ENCODE measurements at places on chromosomes 12 and 14. TPM values are rescaled to one million over a fixed set of nuclear protein-coding genes. Genes with fewer than 3 reads are reported as not detected.

DNA sequence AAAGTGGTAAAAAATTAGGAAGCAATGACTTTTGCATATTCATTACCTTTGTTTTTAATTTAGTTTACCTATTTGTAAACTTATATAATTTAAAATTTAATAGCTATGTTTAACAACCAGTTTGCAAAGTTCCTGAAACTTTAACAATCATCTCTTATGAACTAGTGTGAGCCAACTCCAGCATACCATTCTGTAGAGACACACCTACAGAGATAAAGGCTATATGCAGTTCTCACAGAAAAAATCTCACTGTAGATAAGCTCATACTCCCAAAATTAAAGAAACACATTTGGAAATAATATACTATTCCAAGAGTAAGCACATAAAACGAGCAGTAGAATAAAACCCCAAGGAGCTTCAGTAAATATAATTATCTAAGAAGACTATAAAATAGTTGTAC is 77.5 kb downstream of the CDK17 start:
- DNase-seq, result no peak

AKAP3 gene
- total RNA-seq, result 0.53 TPM

LRP6 gene
- total RNA-seq, result 23.0 TPM

DNA sequence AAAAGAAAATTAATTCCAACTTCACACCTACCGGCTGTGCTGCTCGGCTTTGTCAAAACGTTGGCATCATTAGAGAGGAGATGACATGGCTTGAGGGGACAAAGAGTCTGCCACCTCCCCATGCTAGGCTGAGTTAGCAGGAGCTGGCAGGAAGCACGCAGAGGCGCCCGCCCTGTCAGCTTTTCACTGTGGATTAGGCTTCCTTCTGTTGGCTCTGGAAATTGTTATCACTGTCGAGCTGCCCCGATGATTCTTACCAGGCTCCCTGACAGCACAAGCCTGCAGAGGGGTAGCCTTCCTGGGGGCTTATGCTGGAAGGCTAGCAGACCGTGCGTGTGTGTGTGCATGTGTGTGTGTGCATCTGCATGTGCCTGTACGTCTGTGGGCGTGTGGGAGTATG is 490.9 kb upstream of the TBX3 start:
- DNase-seq, result no peak

DNA sequence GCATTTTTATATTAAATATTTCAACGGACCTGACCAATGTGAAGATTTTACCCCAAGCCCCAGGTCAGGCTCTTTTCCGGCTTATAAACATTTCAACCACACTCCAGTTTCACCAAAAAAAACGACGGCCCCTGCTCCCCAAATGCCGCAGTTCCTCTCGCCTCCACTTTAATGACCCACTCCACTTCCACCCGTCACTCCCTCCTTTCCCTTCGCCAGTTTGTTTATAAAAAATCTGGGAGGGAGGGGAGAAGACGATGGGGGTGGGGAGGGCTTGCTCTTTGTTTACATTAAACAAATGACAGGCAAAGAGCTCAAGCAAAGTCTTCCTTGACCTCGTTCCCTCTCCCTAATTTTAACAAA is 5.4 kb downstream of the SIX6 start:
- no peak for DNase-seq

- no peak for DNase-seq
Measured at GRCh38 chr12:42776396-42776795, 186.8 kb upstream of the PRICKLE1 start.
